ENCODE measurements at places on chromosomes 7 and 10.

- no peak for DNase-seq
Measured at GRCh38 chr10:23399701-23400144, 39.2 kb upstream of the OTUD1 start.

GRCh38 chr10:15316871-15317464 lies 54.1 kb downstream of the FAM171A1 start:
- no peak for DNase-seq

GRCh38 chr7:99243751-99244337 lies 28.8 kb upstream of the MYH16 start:
- DNase-seq: no peak

- DNase-seq: no peak
Measured at GRCh38 chr7:37831244-37831643, 17.2 kb upstream of the NME8 start.

GRCh38 chr10:76882245-76882644 lies 755.4 kb downstream of the KCNMA1 start:
- DNase-seq: peak; percentile 27

All from CD4-positive, alpha-beta T cell treated with Interleukin-4 for 1 hour (primary cell).